ENCODE measurements at places on chromosomes 6 and 20.

DNA sequence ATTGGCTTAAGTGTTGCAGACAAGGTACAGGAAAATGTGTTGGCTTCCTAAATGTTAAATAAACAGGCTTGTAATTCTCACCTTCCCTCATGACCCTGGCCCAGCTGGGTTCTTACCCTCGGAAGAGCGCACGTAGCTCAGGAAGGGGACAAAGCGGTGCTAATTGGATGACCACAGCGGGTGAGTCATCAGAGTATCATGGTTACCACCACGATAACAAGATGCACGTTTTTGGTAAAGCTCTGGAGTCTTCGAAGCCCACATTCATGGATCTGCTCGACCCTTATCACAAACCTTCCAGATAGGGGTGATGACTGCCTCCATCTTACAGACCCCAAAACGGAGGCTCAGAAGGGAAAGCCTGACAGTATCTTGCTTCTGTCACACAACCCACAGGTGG is 32.8 kb downstream of the APCDD1L start:
- no peak for DNase-seq

- DNase-seq: no peak
Observed at GRCh38 chr6:125273965-125274364, 27.8 kb downstream of the HDDC2 start.

- DNase-seq: no peak
Observed at GRCh38 chr6:168874637-168875036, 379.0 kb downstream of the THBS2 start.

- peak; percentile 71 for DNase-seq
Observed at GRCh38 chr6:41503827-41504465, 42.2 kb upstream of the FOXP4 start.

DNA sequence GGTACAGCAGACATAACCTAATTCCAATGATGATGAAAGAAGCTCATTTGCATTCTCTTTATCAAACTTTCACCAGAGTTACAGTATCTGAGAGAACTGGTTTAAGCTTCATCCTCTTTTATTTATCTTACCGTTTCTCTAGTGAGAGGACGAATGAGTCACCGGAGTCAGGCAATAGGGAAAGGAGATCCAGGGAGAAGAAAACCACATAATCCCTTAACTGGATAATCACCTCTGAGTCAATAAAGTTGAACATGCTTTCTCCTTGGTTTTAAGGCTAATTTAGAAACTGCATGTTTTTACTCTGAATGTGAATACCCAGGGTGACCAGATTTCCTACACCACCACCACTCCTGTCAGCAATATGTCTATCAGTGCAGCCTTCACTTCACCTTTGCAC is 313.7 kb upstream of the TBX18 start:
- DNase-seq: no peak

GRCh38 chr20:7893014-7893730 is 47.1 kb downstream of the HAO1 start:
- no peak for DNase-seq

All from thyroid gland (tissue), 4 donors.